ENCODE measurements at places on chromosomes 3 and 15.

GRCh38 chr3:71402911-71403310, 180.6 kb downstream of the FOXP1 start:
- DNase-seq = no peak

- DNase-seq = no peak
These were observed at the start of gene LCTL for GRCh38 chr15:66565741-66566144. Gene LCTL, minus strand, starts transcription at chr15:66565998. Its CDS starts 633 bp downstream, at chr15:66565365.

GRCh38 chr3:42024591-42025351, 62.9 kb upstream of the ULK4 start:
- no peak for DNase-seq

DNA sequence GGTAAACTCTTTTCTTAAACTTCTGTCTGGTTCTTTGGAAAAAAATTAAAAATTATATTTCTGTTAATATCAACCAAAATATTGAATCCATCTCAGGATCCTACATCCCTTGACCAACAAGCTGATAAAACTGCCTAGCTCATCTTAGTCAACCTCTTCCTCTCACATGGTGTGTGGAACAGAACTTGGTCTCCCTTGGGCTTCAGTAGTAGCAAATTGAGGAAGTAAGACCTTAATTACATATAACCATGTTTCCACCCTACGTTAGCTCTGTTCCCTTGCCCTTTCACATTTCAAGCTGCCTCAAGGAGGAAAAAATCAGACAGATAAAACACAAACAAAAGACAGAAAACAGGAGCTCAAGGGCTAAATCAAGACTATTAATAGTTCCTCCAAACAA, 116.4 kb downstream of the GREM1 start:
- no peak for DNase-seq

All from lower leg skin (tissue), 4 donors.